ENCODE measurements at places on chromosomes 7 and 10.
A peak's percentile ranks its signal among the peaks of the same experiment; 100 is the strongest.

- DNase-seq: no peak
These were observed 51.2 kb downstream of the SRPK2 start for GRCh38 chr7:105337529-105337928.

GRCh38 chr7:156942708-156943090, 6.8 kb upstream of the NOM1 start:
- DNase-seq: no peak

GRCh38 chr7:53996876-53997275, 545.3 kb upstream of the VSTM2A start:
- no peak for DNase-seq

DNA sequence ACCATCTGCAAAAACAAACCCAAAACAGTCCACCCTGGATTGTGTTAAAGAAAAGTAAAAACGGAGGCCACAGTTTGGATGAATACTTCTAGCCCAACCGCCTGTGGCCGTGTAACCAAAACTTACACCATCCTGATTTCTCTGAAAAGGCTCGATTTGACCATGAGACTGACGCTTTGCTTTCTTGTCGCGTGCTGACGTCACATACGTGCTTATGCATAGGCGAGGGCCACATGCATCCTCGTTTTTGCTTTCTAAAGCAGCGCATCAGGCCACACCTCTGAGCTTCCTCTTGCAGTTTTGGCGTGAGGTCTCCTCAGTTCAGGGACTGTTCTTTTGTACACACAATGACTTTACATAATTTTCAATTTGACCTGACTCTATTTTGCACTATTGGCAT, 526.6 kb downstream of the GLRX3 start:
- DNase-seq: no peak

- no peak for DNase-seq
These were observed 102.4 kb upstream of the SH2B2 start for GRCh38 chr7:102184303-102184702.

GRCh38 chr7:35781200-35781701, 19.6 kb upstream of the SEPTIN7 start:
- no peak for DNase-seq

GRCh38 chr7:108000875-108001763, 1.8 kb downstream of the LAMB1 start:
- no peak for DNase-seq

DNA sequence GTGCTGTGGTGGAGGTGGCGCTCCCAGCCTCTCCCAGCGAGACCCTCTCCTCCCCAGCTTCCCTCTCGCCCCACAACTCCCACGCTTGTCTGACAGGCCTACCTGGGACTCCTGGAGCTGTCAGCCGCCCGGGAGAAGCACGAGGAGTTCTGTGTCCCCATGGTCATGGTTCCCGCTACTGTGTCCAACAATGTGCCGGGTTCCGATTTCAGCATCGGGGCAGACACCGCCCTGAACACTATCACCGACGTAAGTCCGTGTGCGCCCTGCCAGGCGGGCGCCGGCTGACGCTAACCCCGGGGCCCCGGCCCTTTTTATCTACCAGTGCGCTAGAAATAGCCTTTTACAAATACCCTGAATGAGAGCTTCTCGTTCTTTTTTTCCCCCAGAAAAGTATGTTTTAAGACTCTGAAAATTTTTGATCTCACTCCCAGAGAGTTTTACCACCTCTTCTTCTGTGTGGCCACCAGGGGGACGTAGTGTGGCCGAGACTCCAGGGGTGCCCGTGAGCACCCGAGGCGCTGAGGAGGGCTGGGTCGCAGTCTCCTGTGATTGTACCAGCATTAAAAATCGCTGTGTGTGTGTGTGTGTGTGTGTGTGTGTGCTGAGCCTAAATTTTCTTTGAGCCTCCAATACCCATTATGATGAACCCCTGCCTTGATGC, 52.6 kb downstream of the PFKP start:
- DNase-seq: no peak

DNA sequence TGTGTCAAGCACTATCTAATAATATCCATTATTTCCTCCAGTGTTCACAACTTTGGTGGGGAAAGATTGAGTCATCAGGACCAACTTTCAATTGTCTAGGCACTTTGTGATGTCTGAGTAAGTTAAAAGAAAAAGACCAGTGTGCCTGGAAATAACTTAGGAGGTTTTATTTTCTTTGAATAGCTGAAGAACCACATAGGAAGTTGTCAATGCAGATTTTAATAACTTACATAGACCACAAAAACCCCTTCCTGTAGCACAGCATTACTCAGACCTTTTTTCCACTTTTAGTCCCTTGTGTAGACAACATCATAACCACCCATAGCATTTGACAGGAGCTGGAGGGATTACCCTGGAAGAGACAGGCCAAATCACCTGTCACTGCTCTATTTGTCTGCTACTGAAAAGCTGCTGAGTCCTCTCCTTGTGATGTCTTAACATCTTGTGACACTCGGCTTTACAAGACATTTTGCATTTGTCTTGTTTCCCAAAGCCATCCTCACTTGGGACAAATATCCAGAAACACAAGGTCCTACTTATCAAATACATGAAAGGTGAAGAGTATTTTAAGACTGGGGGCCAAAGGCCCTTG, 241.5 kb upstream of the PTER start:
- no peak for DNase-seq

GRCh38 chr7:139777948-139778841, at the start of gene HIPK2:
Gene HIPK2, minus strand, starts transcription at chr7:139777998. Its CDS starts 375 bp downstream, at chr7:139777623.
- peak; percentile 89 for DNase-seq

DNA sequence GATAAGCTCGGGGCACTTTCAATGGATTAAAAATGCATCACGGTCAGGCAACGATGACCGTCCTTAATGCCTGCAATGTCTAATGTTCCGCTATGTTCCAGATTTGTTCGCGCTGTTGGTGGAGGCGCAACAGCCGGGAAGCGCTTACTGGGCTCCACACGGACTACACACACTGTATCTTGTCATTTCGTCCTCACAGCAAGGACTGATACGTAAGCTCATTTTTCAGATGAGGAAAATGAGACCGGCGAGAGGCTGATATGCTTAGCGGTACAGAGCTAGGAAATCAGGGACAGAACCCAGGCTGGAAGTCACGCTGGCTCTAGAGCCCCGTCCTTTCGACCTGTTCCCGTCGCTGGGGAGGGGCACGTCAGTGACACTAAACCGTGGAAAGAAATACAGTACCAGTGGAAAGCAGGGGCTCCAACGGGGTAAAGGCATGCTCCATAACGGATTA, 670 bp downstream of the TPK1 start:
- DNase-seq: no peak

GRCh38 chr10:97724341-97724941, 10.9 kb downstream of the MARVELD1 start:
- DNase-seq: no peak

DNA sequence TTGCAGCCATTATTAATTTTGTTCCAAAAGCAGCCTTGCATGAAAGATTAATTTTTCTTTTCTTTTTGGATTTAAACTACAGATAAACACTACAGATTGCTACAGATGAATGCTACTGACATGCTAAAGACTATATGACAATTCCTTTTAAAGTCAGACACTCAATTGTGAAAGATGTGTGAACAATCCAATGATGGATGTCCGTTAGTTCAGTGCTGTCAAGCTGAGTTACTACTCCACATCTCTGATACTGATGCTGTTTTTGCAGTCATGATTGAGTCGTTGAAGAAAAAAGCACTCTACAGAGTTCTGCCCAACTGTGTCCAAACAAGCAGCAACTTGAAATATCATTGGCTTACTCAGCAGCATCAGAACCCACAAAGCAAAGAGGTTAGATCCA, 146.8 kb downstream of the OTUD1 start:
- no peak for DNase-seq

DNA sequence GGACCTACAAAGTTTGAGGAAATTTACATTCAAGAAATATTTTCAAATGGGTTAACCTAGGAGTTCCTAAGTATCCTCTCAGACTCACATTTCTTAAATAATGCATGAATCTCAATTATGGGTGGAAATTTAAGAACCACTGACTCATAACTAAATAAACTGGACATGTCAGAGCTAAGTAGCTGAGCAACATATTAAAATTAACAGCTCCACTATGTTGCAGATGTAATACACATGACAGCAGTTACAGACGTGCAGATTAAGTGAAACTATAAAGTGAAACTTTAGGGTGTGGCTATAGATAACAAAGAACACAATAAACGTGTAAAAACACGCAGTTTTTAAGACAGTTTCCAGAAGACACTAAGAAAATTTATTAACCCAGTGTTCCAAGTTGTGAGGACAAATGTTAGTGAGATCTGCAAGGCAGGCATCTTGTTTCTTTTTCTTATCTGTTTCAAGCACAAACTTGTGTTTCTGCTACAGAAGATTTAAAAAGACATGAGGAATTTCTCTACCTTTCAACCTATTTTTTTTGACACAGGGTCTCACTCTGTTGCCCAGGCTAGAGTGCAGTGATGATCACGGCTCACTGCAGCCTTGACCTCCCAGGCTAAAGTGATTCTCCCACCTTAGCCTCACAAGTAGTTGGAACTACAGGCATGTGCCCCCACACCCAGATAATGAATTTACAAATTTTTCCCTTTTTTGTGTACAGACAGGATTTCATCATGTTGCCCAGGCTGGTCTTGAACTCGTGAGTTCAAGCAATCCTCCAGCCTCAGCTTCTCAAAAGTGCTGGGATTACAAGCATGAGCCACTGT, 25.3 kb downstream of the DNMBP start:
- no peak for DNase-seq

DNA sequence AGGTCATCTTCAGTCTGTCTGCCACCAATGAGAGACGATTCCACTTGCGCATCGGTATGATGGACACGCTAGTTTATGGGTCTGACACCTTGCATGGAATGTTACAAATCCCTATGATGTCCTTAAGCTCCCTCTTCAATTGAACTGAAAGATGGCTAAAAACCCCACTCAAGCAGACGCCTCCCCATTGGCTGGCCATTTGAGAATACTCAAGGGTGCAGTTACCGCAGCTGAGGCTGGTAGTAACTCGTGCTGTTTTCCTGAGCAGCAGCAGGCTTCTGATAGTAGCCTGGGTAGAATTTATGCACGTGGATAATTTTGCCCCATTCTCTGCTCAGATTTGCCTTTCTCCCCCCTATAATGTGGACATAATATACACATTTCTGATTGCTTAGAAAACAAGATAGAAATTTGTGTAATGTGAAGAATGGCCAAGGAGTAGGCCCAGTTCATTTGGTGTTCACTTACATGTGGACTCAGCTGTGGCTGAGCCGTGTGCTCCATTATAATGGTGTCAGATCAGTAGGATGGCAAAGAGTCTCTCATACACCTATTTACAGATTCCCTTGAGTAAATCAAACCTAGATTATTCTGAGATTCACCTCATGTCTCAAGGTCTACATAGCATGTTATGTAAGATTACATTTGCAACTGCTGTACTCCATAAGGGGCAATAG, 142.8 kb downstream of the HIBADH start:
- DNase-seq: no peak

GRCh38 chr7:83550100-83550499, 98.8 kb downstream of the SEMA3E start:
- DNase-seq: no peak

DNA sequence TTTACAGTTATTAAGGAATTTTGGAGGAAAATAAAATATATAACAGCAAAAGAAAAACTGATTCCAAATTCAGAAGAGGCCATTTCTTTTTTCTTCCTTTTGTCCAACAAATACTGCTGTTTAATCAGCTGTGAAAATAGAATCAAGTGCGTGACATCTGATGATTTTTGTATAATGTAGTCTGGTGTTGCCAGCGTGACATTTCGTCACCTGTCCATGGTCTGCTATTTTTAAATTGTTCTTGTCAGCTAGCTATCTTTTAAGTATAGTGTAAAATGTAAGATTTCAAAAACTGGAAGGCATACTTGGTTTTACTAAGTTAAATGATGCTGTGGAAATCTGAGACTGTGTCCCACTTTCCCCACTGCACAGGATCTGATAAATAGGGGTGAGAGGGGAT, 105.9 kb downstream of the CPEB3 start:
- DNase-seq: no peak

- DNase-seq: no peak
These were observed 62.2 kb downstream of the ANKRD61 start for GRCh38 chr7:6093375-6093774.

DNA sequence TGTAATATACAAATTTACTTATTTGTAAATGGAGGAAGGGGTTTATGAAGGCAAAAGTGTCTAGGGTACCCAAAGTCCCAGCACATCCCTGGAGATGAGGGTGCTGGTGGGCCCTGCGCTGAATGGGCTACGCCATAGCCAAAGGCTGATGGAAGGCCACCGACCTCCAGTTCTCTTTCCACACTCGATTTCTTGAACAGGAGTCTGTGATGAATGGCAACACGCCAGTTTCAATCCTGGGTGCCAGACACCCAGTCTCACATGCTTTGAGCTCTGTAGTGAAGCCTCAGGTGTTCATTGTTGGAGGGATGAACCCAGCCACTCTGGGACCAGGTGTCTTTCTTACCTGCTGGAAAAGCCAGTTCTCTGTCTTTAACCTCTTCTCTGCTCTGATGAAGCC, 752 bp downstream of the LRMDA start:
- peak; percentile 19 for DNase-seq

GRCh38 chr7:91379236-91379635, 115.0 kb downstream of the FZD1 start:
- DNase-seq: no peak

GRCh38 chr7:50687575-50688225, 95.0 kb downstream of the GRB10 start:
- DNase-seq: no peak

- no peak for DNase-seq
These were observed 1.3 kb downstream of the LFNG start for GRCh38 chr7:2520761-2521290.

DNA sequence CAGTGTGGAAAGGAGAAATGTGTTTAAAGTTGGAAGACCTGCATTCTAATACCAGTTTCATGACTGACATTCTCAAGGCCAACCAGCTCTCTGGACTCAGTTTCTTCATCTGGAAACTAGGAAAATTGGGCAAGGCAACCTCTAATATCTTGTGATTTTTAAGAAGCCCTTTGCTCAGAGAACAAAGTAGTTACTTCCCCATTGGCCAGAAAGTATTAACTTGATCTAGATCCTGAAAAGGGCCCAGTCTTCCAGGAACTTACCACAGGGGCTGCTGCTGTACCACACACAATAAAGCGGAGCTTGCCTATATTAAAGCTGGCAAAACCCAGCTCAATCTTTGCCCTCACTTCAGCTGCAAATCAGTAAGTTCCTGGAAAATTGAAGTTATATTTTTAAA, 155.6 kb upstream of the ADO start:
- DNase-seq: no peak

DNA sequence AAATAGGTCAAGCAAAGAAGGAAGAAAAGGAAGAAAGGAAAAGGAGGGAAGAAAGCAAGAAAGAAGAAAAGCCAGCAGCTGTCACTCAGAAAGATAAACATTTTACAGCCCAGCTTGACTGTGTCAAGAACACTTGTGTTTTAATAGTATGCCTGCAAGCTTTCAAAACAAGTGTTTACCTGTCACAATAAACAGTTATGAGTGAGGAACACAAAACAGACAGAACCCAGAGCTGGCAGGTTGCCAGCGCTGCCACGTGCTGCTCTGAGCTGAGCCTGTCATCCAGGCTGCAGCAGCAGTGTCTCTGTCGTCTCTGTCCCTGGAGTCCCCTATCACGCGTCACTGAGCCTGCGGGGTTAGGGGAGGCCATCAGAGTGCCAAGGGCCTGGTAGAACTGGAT, 827.6 kb upstream of the AUTS2 start:
- DNase-seq: no peak

Measured in activated effector memory CD4-positive, alpha-beta T cell treated with anti-CD3 and anti-CD28 coated beads, Interleukin-2, amount 50 U/mL, for 16 hours (primary cell).